Activated CD4-positive, alpha-beta T cell treated with anti-CD3 and anti-CD28 coated beads for 36 hours (primary cell): ENCODE measurements at places on chromosomes 1 and 21. TPM values are rescaled to one million over a fixed set of nuclear protein-coding genes. Genes with fewer than 3 reads are reported as not detected.

RAD54L gene
- 73.4 TPM for total RNA-seq

A3GALT2 gene
- total RNA-seq = not detected

DNA sequence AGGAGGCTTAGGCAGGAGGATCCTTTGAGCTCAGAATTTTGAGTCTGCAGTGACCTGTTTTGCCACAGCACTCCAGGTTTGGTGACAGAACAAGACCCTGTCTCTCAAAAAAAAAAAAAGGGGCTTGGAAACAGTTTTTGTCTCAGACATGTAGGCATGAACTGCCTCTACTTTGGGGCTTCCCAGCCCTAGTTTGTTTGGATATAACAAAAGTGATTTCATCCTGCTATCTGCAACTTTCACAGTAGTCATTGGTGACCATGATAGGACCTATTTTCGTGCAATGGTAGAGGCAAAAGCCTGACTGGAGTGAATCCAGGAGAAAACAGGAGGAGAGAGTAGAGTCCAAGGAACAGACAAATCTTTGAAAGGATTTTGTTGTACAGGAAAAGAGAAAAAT, 20.3 kb upstream of the EVI5 start:
- no peak for DNase-seq

DNA sequence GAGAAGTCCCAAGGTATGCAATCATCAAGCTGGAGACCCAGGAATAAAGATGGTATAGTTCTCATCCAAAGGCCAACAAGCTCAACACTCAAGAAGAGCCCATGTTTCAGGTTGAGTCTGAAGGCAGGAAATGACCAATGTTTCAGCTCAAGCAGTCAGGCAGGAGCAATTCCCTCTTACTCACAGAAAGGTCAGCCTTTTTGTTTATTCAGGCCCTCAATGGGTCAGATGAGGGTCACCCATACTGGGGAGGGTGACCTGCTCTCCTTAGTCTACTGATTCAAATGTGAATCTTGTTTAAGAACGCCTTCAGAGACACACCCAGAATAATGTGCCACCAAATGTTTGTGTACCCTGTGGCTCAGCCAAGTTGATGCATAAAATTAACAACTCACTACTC, 262.4 kb downstream of the USP25 start:
- DNase-seq = no peak

DNA sequence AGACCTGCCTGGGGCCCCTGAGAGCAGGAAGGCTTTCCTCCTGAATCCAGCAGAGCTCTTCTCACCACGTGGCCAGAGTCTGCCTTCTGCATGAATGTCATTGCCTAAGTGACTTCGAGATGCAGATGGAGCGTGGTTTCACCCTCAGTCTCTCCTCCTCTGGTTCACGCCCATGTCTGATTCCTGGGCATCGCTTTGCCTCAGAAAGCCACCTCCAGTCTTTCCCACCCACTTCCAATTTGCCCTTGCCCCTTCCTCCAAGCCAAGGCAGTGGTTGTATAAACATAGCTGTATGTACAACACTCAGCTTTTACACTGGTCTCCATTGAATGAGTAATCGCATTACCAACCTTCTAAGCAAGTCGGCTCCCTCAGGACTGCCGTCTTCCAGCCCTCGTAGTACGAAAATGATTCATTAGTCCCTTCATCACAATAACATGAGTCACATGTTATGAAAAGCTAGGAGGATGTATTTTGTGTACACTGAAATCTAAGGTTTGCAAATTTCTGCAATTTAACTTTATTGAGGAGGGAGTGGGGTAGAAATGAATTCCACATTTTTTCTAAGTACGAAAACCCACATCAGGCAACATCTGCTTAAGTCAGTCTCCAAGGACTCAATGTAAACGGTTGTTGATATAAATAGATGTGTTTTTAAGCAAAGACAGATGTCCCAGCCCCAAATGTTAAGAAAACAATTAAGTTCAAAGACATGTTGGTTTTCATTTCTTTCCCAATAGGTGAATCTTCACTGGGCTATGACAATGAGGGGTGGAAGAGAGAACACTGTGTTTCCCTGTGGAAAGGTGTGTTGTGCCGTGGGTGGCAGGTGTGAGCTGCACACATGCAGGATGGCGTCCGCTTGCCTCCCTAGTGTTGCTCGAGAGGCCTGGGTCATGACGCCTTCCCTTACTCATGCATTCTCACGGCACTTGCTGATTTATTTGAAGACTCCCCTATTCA, 32.3 kb upstream of the ETS2 start:
- peak; percentile 62 for DNase-seq
